Motor neuron (in vitro differentiated cells): ENCODE measurements at places on chromosomes 16 and 17. TPM values are rescaled to one million over a fixed set of nuclear protein-coding genes. Genes with fewer than 3 reads are reported as not detected.

GRCh38 chr16:86977076-86977676 lies 340.0 kb downstream of the C16orf95 start:
- no peak for ATAC-seq

GRCh38 chr17:44014133-44014436 lies 678 bp downstream of the TMEM101 start:
- ATAC-seq, result no peak

DNA sequence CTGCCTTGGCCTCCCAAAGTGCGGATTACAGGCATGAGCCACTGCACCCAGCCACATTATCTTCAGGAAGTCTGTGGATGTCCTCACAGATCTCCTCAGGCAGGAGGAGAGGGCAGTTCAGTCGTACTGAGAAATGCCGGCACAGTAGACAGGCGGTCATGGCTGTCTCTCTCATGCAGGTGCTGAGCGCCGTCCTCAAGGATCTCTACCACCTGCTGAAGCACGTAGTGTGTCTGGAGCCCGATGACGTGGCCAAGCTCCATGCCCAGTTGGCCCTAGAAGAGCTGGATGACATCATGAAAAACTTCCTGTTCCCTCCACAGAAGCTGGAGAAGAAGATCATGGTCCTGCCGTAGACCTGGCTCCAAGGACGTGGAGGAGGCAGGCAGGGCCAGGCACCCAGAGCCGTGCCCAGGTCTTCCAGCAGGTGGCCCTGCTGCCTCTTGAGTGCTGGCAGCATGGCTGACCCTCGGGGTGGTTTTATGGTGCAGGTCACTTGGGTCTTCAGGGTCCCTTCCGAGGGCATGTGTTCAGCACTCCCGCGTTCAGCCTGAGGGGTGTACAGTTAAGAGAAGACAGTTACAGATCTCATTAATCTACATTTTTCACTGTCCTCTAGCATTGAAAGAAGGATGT lies 22.0 kb upstream of the HAS3 start:
- no peak for ATAC-seq

DNA sequence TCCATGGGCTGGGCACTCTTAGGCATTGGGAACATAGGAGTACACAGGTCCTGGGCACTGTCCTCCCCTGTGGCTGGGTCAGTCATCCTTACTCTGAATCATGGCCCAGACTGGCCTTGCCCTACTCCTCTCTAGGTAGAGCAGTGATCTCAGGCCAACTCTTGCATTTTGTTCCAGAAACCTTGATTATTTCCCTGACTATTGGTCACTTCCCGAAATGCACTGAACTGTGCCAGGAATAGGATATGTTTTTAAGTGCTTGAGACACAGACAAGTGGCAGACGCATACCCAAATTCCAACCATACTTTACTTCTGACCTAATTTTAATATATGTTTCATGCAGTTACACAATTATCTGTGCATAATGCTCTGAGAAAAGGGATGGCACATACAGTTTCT lies 10.3 kb downstream of the KRABD2 start:
- ATAC-seq, result no peak

GRCh38 chr17:29776026-29776425 lies 153.3 kb upstream of the CORO6 start:
- no peak for ATAC-seq

DNA sequence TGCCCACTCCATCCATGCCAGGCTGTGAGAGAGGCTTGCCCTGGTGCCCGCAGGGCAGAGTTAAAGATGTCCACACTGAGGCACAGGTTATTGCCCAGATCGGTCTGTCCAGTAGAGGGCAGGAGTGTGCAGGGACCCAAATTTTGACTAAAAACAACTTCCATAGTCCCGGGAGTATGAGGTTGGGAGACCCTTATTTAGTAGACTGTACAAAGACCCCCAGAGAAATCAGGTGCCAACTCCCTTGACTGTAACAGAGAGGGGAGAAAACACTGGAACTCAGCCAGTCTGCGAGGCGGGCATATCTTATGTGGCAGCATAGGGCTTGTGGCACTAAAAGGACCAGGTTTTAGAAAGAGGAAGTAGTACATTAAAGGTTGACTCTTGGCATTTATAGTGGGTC lies 43.4 kb downstream of the HNF1B start:
- no peak for ATAC-seq

- no peak for ATAC-seq
Measured at GRCh38 chr17:15180121-15180561, 85.0 kb downstream of the PMP22 start.

GRCh38 chr17:69864462-69864861 lies 210.6 kb upstream of the KCNJ16 start:
- ATAC-seq, result no peak

DNA sequence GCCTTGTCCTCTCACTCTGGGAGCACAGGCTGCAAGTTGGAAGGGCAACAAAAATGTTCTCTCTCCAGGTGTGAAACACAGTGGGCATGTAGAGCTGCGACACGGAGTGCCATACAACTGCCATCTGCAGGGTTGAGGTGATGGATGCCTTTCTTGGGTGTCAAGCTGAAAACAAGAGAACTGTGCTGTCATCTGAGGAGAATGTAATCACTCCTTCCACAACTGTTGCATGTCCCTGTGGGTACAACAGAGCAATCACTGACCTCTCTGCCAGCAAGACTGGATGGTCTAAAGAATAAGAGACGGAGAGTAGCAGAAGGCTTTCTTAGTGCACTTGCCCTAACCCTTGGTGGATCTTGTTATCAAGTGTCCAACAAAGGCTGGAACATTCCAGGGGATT lies 29.2 kb downstream of the SLFN11 start:
- no peak for ATAC-seq

GRCh38 chr17:5286846-5287245 lies 4.8 kb downstream of the RABEP1 start:
- ATAC-seq, result peak; percentile 27

- ATAC-seq, result peak; percentile 60
Measured at GRCh38 chr16:11224096-11224893, 31.7 kb downstream of the SOCS1 start.

GRCh38 chr17:61144617-61145564 lies 254.8 kb upstream of the TBX2 start:
- no peak for ATAC-seq

- no peak for ATAC-seq
Measured at GRCh38 chr17:80453998-80454556, 22.3 kb downstream of the NPTX1 start.

DNA sequence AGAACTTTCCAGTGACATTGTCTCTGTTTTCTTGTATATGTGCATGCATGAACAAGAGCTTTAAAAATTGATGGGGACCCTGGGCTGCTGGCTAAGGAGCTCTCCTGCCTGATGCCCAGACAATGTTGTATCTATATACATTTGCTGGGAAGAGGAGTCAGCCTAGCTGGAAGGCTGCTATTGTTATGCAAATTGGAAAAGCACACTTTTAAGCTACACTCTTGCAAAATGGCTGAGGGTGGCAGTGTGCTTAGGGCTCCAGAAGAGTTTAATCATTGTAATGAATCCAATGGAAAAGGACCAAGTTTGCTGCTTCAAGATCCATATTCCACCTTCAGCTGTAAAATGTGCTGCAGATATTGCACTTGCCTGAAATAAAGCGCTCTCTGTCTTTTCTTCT lies 171.8 kb downstream of the PRKCA start:
- no peak for ATAC-seq

Gene IGSF6
- total RNA-seq, result 1.0 and 1.1 TPM in 2 replicates

Gene RAB37
- total RNA-seq, result 0.36 and 0.48 TPM in 2 replicates

Gene CSH2
- 1.0 TPM in 1 of 2 replicates, not detected in the other for total RNA-seq

Gene C17orf107
- total RNA-seq, result 3.9 and 5.0 TPM in 2 replicates
